ENCODE measurements at places on chromosomes 3 and 15. TPM values are rescaled to one million over a fixed set of nuclear protein-coding genes. Genes with fewer than 3 reads are reported as not detected.

DNA sequence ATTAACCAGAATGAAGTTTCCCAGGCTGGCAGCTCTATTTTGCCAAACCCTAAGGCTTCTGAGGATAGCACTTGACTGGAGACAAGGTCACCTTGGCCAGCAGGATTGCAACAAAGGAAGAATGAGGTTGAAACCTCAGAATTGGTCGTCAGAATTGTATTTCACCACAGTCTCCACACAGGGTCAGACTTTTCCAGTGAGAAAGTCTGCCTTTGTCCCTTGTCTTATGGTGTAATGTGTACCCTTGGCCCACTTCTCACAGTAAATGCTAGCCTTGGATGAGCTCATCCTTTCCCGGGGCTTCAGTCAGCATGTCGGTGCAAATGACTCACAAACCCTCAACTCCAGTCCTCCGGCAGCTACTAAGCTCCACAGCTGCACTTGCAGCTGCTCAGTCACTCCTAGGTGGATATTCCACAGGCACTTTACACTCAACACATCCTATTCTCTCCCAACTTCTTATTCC lies 19.7 kb downstream of the SSR3 start:
- peak; percentile 97 for DNase-seq

DNA sequence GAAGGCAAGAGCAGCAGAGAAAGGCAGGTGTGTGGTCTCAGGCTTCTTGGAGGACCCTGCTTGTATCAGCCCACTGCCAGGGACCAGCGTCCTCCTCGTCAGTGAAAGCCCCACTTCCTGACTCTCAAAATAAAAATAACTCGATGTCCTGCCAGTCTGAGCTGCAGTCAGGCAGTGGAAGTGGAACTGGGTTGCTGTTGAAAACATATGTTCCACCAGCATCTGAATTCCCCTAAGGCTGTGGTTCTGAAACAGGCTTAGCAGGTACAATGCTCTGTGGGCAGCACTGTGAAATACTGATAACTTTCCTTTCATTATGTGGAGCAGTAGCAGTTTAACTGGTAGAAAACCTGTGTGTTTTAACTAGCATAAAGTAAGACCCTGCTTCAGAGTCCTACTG lies 121.6 kb upstream of the EIF1B start:
- DNase-seq: no peak

DNA sequence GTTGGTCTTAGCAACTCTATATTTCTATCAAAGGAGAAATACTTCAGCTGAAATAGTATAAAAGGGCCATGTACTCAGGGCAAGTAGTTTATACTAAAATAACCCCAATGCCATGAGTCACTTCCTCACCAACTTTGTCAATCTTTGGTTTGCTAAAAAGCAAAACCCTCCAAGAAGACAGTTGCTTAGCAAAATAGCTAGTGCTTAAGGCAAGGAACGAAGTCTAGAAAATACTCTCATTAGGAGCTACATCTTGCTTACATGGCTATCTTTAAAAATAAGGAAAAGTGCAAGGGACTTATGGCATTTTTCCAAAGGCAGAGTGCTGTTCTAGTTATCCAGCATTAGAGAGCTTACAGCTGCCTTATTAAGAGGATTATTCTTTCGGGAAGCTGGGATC lies 28.4 kb downstream of the P3H2 start:
- DNase-seq: peak; percentile 73

DNA sequence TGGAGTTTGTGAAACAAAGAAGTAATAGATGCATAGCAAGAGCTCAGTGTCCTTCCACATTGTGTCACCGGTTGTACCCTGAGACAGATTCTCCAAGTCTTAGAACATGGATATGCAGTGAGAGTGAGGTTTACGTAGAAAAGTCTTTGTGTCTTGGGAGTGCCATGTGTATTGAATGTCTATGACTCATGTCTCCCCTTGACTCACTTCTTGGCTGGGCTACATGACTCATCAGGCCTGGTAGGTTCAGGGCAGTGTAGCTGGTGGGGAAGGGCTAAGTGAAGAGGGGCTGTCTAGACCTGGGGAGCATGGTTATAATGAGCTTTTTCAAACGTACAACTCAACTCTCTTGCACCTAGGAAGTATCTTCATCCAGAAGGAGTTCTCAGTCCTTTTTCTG lies 167.4 kb downstream of the GAP43 start:
- DNase-seq: peak; percentile 92

DNA sequence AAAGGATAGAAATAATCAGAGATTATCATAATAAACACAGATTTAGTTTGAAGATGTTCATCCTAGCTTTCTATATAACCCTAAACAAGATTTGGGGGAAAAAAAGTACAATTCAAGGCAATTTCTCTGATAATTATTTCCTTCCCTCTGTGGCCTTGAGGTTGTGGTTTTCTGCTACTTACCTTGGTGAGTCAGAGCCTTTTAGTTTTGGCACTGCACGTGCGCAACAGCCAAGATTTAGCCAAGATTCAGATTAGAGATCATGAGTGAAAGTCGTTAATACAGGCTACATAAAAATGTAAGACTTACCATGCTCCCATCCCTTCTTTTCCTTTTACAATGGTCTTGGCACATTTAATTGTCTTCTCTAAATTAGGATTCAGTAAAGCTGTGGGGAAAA lies 6.7 kb downstream of the LYZL4 start:
- DNase-seq: no peak

DNA sequence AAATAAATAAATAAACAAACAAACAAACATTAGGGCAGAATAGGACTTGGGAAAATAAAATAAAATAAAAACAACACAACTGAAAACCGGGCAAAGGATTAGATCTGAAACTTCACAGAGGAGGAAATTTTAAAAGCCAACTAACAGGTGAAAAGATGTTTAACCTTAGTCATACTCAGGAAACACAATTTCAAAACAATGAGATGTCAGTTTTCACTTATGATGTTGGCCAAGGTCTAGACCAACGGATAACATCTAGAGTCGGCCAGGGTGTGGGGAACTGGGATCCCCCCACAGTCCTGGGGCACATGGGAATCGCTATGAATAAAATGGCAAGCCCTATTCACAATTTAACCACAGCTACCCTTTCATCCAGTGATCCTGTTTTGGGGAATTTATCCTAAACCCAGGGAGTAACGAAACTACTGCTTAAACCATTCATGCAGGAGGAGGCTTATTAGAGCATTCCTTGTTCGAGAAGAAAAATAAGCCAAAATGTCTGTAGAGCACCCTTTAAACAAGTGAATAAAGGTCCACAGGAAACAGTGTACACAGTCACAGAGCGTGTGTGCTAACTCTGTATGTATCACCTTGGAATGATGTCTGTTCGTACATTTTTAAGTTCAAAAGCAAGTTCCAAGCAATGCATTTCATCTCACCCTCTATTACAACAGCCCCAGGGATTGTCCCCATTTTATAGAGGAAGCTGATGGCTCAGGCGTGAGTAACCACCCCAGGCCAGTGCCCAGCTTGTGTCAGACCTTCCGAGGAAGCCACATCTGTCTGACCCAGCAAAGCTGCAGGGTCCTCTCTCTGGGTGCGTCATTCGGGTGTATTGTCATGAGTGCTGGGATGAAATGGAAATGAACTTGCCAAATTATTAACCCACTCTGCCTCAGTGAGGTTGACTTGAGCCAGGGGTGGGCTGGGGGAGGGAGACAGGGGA lies 6.3 kb upstream of the ANPEP start:
- peak; percentile 82 for DNase-seq

- DNase-seq: no peak
These were observed 94.1 kb downstream of the FAM43A start for GRCh38 chr3:194779729-194780224.

- no peak for DNase-seq
These were observed 5.2 kb upstream of the WNT7A start for GRCh38 chr3:13884851-13885703.

The ERC2 gene
- total RNA-seq: 0.09 TPM

The CADM2 gene
- not detected for total RNA-seq

The INSYN1 gene
- total RNA-seq: 1.2 TPM

Data from fibroblast of the aortic adventitia (primary cell).